ENCODE measurements at places on chromosomes 4 and X.

DNA sequence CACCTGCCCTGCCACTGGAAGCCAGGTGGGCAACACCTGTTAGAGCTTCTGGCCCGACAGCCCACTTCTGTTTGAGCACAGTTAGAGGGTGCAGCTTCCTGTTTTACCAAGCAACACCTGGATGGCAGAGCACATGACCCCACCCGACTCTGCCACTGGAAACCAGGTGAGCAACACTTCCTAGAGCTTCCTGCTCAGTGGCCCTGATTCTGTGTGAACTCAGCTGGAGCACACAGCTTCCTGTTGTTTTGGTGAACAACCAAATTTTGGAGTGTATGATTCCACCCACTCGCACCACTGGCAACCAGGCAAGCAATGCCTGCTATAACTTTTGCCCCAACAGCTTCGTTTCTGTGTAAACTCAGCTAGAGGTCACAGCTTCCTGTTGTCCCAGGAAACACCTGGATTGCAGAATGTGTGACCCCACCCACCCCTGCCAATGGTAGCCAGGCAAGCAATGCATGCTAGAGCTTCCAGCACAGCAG, 163.8 kb upstream of the KLF8 start:
- DNase-seq: no peak

- DNase-seq: peak; percentile 40
These were observed 672 bp downstream of the LONRF3 start for GRCh38 chrX:118974908-118975671.

- DNase-seq: no peak
These were observed 110.1 kb downstream of the NHSL2 start for GRCh38 chrX:72020788-72021187.

- DNase-seq: no peak
These were observed 354.1 kb downstream of the CHIC1 start for GRCh38 chrX:73916931-73917667.

DNA sequence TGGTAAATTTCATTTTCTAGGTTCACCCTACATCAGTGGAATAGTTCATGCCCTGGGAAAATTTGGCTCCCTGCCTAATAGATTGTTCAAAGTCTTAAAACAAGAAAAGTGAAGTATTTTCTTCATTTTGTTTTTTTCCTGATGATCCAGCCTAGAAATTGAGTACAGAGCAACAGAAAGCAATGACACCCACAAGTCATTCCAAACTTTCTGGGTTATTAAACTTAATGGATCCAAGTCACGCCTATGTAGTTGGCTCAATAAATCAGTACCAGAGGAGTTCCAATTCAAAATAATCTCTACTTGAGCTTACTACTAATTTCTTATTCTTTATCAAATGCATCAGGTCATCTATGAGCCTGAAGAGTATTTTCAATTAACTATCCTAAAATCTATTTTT, 937.6 kb upstream of the SLIT2 start:
- DNase-seq: no peak

- no peak for DNase-seq
These were observed 8.2 kb upstream of the PWWP3B start for GRCh38 chrX:106159861-106160282.

- peak; percentile 23 for DNase-seq
These were observed 10.3 kb downstream of the CYP4V2 start for GRCh38 chr4:186201535-186202230.

- no peak for DNase-seq
These were observed 296.3 kb downstream of the PCDH7 start for GRCh38 chr4:31016322-31017061.

- no peak for DNase-seq
These were observed 968.2 kb downstream of the STIM2 start for GRCh38 chr4:27828843-27829242.

DNA sequence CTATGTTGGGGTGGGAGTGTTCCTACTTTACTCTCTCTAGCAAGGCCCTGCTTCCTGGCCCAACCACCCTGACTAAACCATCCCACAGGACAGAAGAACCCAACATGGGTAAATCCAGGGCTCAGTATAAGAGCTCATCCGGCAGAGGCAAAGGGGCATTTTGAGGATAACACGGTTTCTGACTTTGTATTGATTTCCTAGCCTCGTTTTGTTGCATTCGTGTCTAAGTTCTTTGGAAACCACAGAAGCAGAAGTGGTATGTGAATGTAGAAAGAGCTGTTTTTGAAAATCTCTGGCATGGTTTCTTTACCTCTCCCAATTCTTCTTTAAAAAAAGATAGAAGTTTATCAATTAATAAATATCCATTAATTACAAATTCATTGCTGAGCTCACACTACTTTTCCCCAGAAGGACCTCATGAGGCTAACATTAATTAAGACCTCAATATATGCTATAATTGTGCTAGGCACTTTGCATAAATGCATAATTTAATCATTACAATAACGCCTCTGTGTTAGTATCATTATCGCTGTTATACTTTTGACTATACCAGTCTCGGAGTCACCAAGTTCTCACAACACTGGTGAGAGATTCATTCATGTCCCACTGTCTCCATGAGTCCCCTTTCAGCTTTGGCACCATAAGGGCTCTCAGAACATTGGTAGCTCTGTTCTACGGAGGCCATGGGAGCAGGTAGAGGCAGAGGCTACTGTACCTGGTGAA, 5.8 kb upstream of the CLNK start:
- DNase-seq: no peak

DNA sequence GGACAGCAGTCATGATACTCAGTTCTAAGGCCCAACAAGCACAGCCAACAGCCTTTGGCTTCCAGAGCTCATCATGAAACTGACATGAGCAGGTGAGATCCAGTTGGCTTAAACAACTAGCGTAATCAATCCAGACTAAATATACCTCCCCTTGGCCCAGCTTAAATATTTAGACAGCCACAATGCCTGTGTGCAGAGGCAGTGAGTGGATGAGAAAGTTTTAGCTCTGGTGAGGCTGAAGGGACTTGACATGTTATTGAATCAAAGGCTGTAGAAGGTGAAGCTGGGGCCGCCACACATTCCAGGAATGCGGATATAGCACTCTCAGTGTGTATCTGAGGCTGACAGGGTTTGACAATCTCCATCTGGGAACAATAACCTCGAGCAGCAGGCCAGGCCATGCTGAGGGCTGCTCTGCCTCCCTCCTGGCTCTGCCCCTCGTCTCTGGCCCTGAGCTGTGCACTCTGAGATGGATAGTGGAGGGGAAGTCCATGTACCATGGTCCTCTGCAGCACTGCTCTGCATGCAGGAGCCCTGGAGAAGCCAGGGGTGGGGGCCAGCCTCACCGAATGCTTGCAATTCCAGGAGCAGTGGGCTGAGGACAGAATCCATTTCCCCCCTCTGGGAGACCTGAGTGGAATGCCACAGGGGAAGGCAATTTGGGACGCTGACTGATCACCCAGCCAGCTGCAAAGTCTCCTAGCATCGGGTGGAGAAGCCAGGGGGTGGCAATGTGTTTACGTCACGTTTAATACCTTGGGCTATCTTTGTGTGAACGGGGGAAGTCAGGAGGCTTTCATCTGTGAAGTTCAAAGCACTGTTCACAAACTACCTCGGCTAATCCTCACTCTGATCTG, 37.3 kb upstream of the RASL11B start:
- no peak for DNase-seq

- DNase-seq: no peak
These were observed 78.2 kb downstream of the RTL5 start for GRCh38 chrX:72053508-72053907.

GRCh38 chr4:124459941-124460310, 252.6 kb downstream of the ANKRD50 start:
- no peak for DNase-seq

- DNase-seq: no peak
These were observed 110.7 kb upstream of the TLR3 start for GRCh38 chr4:185958094-185958747.

- no peak for DNase-seq
These were observed 39.3 kb downstream of the NUDT6 start for GRCh38 chr4:122882857-122883735.

- no peak for DNase-seq
These were observed 1.8 kb upstream of the KLHL4 start for GRCh38 chrX:87515836-87516235.

DNA sequence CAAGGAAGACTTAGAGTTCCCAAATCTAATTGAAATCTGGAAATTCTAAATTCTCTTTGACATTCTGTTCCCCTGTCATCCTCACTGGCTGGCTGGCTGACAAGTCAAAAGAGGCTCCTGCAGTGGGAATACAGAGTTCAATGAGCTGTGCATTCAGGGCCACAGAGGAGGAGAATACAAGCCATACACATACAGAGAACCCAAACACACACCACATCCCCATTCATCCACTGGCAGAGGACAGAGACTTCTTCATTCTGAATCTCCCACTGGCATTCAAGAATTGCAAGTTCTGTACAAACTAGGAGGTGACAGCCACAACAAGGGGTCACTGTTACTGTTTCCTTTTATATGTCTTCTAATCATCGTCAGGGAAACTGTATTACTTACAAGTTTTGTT, 49.7 kb downstream of the SAT1 start:
- DNase-seq: no peak

DNA sequence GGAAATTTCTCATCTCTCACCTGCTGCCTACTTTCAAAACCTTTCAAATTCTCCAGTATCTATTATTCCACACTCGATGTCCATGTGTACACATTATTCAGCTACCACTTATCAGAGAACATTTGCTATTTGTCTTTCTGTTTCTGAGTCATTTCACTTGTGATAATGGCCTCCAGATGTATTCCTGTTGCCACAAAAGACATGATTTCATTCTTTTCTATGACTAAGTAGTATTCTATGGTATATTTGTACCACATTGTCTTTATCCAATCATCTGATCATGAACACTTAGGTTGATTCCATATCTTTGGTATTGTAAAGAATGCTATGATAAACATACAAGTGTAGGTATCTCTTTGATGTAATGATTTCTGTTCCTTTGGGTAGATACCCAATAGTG, 310.1 kb upstream of the SPOCK3 start:
- DNase-seq: no peak

GRCh38 chr4:143700416-143701352, at the start of gene FREM3:
TSS of gene FREM3 (minus strand) at chr4:143700675. CDS start at chr4:143700675, 0 bp downstream.
- no peak for DNase-seq

- DNase-seq: no peak
These were observed 19.7 kb downstream of the OCRL start for GRCh38 chrX:129559783-129560182.

DNA sequence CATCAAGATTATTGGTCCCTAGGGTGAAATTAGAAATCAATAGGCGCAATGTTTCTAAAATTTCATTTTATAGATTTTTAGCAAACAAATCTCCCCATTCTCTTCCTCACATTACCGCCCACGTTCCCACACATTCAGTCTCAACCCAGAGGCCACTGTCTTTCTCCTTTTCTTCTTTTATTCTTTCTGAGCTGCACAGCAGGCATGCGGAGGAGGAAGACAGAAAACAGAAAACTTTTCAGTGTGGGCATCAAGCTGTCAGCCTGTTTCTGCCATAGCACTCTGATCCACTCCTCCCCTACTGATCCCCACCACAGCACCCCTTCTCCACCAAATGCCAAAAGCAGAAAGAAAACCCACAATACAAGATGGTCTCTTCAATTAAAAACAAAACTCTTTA, 94.8 kb upstream of the ADAMTS3 start:
- DNase-seq: no peak

- DNase-seq: no peak
These were observed 13.0 kb upstream of the CXCL2 start for GRCh38 chr4:74111990-74112389.

DNA sequence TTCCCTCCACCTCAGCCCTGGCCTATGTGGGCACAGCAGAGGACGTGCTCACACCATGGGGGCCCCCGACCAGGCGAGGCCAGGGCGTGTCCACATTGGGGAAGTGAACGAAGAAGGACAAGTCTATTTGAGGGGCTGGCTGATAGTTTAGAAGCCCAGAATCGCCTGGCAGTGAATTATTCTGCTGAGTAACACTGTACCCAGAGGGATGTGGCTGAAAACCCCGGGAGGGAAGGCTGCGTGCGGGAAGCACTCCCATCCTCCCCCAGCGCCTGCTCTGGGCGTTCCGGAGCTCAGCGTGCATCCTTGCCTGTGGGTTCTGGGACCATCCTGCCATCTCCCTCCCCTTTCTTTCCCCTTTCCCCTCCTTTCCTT, 66.6 kb downstream of the TRMT44 start:
- DNase-seq: no peak

DNA sequence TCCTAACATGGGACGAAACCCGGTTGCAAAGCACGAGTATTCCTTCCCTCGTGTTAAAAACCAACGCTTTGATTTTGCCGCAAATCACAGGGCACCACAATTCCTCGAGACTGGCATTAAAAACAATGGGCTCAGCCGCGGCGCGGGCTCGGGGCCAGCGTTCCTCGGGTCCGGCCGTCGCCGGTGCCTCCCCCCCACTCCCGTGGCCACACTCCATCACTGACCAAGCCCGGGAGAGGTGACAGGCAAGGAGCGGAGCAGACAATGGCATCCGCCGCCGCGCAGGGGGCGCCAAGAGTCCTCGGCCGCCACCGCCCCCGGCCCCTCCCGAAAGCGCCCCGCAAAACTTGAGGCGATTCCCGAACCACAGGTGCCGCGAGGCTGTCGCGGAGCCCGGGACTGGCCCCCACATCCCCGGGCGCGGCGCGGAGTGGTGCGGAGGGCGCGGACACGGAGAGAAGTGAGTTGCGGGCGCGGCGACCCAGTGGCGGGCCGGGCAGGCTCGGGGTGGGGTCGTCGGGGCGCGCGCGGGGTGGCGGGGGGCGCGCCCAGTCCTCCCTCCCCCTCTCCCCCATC, 445 bp downstream of the AP1S2 start:
- DNase-seq: peak; percentile 37

DNA sequence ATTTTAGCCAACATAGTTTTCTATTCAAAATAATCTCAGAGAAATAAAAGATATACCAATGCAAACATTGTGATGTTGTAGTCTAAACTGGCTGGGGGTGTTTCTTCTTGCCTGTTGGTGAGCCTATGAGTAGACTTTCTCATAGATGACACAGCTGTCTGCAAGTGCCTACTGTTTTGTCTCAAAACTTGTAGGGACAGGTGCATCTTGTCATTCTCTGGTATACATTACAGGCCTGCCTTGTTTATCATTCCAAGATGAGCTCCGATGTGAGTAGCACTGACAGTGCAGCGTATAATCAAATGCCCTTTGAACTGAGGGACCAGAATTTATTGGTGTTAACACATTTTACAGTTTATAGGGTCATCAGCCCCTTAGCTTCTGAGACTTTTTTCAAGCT, 353.8 kb downstream of the PRDM5 start:
- no peak for DNase-seq

DNA sequence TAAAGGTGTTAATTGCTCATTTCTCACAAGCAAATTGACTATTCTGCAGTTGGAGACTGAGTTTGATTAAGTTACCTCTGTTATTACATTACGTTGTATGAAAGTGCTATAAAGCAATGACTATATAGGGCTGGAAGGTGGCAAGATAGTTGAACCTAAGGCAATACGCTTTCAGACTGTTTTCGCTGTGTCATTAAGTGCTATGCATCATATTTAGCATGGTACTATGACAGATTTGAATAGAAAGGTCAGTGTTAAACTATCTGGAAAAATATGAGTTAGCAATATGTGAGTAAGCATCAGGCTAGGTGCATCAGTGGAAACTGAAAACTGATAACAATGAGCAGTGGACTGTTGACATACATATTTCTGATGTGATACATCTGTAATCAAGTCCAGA, 206.0 kb upstream of the ARHGAP24 start:
- DNase-seq: no peak
